ENCODE measurements at places on chromosomes 3 and 15.

DNA sequence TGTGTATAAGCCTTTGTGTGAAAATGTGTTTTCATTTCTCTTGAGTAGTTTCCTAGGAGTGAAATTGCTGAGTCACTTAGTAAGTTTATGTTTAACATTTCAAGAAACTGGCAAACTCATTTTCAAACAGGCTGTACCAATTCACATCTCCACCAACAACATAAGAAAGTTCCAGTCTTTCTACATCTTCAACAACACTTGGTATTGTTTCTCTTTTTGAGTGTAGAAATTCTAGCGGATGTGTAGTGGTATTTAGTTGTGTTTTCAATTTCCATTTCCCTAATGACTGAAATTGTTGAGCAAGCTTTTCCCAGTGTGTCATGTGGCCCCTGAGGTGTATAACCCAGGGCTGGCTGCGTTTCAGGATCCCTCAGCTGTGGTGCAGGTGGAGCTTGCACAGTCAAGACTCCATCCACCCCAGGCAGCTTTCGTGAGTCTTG is 258.5 kb downstream of the PDCD6IP start:
- DNase-seq = no peak

DNA sequence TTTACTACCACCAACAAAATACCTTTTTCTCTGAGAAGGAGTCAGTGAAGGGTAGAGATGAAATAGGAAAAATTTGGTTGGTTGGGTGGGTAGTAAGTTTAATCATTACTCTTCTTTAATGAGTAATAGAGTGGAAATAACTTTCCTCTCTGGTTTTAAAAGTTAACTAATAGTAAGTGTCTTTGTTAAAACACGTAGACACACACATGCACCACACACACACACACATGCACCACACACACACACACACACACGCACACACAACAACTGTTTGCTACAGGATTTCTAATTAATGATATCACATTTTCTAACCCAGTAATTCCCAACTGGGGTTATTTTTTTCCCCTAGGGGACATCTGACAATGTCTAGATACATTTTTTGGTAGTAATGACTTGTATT is 84.1 kb downstream of the CHL1 start:
- DNase-seq = no peak

DNA sequence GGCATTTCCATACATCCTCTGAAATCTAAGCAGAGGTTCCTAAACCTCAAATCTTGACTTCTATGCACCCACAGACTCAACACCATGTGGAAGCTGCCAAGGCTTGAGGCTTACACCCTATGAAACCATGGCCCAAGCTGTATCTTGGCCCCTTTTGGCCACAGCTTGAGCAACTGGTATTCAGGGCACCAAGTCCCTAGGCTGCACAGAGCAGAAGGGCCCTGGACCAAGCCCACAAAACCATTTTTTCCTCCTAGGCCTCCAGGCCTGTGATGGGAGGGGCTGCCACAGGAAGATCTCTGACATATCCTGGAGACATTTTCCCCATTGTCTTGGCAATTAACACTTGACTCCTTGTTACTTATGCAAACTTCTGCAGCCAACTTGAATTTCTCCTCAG is 54.4 kb upstream of the IL12A start:
- DNase-seq = no peak

DNA sequence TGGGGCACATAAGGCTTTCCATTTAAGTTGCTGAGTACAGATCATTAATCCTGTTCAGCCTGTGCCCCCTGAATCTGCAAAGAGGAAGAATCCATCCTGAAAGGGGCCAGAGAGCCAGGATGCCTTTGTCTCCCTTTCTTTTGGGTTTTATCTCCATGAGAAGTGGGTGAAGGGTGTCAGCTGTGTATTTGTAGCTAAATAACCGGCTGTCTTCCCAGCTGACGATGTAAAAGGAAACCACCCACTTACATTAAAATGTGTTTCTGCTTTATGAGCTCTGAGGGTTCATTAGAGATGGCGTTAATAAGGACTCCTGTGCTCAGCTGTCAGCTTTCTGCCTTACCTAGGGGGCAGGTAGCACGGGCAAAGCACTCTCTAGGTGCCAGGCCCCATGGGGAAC is 83.4 kb downstream of the SLCO3A1 start:
- DNase-seq = no peak

- no peak for DNase-seq
Measured at GRCh38 chr3:188829576-188829975, 342.2 kb upstream of the TPRG1 start.

GRCh38 chr3:57706462-57706861 is 13.6 kb upstream of the DENND6A start:
- no peak for DNase-seq
